Fibroblast of skin of abdomen (primary cell): ENCODE measurements at places on chromosomes 2 and 18.

- peak; percentile 78 for DNase-seq
These were observed 6.3 kb upstream of the NRP2 start for GRCh38 chr2:205675861-205676516.

GRCh38 chr2:64646007-64646880, 7.5 kb downstream of the SERTAD2 start:
- DNase-seq, result peak; percentile 64

- no peak for DNase-seq
These were observed 24.1 kb downstream of the ST8SIA5 start for GRCh38 chr18:46732801-46733200.

DNA sequence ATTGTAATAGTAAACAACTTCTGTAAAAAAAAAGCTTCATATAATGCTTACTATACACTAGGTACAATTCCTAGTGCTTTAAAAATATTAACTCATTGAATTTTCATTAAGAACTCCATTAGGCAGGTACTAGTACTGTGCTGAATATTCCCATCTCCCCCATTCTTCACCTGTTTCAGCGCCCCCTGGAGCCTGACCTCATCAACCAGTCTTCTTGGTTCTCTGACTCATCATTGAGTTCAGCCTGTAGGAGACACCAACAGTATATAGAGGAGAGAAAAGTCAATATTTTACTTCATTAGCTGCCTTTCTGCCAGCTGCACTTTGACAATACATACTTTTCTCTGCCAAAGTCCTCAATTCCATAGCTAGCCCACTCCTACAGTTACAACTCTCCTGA, 1009.9 kb upstream of the KLHL29 start:
- DNase-seq, result no peak

GRCh38 chr2:139684286-139684860, 904.2 kb upstream of the NXPH2 start:
- DNase-seq, result no peak

GRCh38 chr18:40980171-40980570, 974.9 kb upstream of the PIK3C3 start:
- no peak for DNase-seq

DNA sequence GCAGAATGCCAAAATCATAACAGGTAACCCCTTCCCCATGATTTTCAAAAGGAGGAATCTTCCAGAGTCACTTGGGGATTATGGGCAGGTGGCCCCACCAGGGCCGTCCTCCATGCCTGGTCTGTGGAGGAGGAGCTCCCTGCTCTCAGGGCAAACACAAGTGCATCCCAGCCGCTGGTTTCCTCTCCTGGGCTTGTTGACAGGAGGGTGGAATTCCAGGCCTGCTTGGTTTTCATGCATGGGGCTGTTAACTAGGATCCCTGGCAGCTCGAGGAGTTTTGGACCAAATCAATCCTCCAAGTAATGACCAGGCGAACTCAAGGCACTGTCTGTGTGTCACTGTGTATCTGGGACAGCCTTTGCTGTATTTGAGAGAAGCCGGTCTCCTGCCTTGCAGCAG, 45.3 kb downstream of the FOSL2 start:
- no peak for DNase-seq

DNA sequence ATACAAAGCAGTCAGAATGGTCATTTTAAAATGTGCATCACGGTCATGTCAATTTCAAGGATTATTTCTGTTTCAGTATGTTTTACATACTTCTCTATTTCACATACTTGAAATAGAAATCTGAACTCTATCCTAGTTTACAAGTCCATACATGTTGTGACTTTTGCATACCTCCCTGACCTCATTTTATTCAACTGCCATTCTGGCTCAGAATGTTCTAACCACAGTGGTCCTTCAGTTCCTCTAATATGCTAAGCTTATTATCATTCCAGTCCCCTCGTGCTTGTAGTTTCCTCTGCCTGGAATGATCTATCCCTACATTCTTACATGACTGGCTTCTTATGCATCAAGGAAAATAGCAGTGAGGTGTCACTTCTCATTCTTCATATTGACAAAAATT, 295.6 kb downstream of the KIAA1328 start:
- peak; percentile 69 for DNase-seq

DNA sequence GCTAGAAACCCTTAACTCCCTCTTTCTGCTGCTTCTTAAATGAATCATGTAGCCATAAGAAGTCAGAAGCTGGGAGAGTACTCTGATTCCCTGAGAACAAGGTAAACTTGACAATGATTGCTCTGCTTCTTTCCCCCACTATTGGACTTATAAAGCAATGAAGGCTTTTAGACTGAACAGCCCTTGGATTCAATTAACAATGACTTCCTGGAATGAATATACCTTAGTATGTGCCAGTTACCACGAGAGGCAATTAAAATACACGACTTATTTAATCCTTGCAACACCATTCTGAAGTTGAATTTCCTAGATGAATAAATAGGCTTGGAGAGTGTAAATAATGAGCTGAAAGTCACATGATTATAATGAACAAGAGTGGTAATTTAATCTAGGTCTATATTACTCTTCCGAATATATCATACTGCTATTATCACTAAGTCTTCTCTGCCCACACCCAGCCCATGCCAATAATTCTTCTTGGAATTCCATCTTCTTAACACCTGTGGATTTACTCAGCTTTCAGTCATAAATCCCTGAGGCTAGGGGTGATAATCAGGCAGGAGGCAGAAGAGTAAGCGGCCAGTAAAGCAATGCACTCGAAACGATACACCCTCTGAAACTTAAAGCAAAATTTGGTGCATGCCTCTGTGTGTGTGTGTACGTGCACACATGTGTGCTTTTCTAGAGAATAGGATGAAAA, 170.2 kb downstream of the ATAD2B start:
- peak; percentile 46 for DNase-seq

DNA sequence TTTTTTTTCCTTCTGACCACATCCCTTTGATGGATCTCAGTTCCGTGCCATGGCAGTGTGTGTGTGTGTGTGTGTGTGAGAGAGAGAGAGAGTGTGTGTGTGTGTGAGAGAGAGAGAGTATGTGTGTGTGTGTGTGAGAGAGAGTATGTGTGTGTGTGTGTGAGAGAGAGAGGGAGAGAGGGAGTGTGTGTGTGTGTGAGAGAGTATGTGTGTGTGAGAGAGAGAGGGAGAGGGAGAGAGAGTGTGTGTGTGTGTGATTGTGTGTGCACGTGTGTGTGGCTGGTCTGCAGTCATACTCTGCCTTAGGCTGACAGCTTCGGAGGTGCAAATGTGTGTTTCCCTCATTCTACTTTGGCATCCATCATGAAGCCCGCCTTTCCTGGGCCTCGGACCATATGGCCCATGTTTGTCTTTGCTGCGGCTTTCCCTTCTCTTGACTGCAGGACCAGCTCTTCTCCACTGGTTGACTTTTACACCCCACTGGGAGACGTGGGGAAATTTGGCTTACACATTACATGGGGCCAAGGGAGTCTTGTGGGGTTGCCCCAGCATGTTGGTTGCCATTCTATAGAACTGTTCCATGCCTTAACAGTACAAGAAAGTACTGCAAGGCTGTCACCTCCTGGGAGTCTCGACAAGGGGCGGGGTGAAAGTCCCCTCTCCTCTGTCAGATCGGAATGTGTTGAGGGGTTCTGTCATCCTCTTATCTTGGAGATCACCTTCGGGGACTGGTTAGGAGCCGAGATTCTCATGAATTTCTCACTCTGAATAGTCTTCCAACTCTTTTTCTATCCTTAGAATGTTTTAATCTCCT, 21.6 kb downstream of the TSN start:
- DNase-seq, result peak; percentile 7

DNA sequence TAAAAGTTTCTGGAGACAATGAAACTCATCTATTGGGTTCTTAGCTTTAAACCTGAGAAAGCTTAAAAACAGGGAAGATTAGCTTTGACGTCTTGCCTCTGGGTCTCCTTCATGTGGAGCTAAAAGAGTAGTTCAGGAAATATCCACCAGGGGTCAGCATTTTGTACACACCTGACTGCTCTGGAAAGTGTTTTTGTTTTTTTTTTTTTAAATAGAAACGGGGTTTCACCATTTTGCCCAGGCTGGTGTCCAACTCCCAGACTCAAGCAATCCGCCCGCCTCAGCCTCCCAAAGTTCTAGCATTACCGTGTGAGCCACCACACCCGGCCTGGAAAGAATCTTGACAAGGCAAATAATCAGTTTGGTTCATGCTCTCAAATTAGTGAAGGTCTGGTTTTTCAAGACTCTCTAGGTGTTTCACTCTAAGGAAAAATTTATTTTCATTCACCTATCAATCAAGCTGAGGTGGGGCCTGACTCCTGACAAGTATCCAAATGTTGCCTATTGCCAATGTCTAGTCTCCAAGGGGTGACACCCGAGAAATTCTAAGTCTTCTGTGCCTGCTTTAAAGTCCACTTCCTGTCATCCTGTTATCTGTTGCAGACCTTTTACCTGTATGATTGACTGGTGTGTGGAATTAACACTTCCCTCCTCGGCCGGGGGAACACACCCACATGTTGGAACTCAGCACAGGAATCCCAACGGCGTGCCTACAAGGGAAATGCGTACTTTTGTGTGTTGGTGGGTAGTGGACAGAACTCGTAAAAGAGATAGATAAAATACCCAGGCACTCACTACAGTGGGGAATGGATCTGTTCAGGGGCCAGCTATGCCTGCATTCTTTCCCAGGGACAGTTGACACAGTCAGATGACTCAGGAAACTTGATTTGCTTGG, 11.3 kb downstream of the IL1RN start:
- peak; percentile 63 for DNase-seq

GRCh38 chr18:64119916-64120315, 29.0 kb downstream of the LINC00305 start:
- no peak for DNase-seq

GRCh38 chr2:147845411-147845971, 662 bp downstream of the ACVR2A start:
- DNase-seq, result no peak

- no peak for DNase-seq
These were observed 940.7 kb upstream of the KLHL29 start for GRCh38 chr2:22444281-22444680.

- peak; percentile 55 for DNase-seq
These were observed 62.3 kb upstream of the CCDC195 start for GRCh38 chr2:224778474-224778877.

- peak; percentile 100 for DNase-seq
These were observed 200.5 kb downstream of the ACKR3 start for GRCh38 chr2:236769981-236770671.

- DNase-seq, result no peak
These were observed 201.1 kb upstream of the HDAC4 start for GRCh38 chr2:239601880-239602279.

DNA sequence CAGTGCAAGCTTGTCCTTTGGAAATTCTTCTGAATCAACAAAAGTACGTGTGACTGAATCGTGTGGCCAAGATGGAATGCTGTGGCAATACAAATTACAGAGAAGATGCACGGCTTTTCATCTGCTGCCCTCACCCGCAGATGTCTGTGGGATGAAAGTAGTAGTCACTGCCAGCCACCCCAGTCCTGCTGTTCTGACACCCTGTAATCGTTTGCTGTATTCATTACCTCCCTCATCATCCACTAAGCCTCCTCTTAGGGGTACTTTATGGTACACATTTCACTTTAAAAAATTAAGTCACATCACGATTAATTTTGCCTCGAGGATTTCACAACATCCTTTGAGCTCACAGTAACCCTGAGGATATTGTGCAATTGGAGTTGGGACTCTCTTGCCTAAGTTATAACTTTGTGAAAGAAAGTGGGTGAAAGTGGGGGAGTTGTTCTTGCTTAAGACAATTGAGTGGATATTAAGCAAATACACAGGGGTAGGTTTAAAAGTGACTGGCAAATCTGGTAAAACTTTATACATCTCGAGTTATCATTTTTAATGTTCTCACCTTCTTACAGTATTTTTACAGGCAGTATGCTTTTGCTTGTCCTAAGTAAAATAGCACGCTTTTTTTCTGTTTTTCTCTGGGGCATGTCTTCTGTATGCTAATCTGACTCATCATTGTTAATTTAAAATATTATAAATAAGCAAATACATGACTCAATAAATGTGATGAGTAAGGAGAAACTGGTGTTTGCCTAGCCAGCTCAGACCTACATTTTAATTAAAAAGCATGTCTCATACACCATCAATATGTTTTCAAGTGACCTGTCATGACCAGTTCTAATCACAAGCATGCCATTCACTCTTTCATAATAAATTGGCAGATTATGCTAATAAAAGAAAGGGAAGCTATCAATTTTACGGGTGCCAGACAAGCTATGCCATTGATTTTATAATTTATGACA, 680.9 kb downstream of the IRS1 start:
- DNase-seq, result peak; percentile 90

DNA sequence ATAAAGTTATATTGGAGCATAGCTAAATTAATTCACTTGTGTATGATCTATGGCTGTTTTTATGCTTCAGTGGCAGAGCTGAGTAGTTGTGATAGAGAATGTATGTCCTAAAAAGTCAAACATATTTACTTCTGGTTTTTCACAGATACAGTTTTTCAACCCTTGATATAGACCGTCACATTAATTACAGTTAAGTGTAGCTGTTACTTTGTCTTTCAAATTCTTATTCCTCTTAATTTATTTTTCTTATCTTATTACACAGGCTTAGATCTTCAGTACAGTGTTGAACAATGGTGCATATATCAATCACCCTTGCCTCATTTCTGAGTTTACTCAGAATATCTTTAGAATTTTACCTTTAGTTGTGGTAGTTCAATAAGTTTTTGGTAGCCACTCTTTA, 12.2 kb upstream of the CYRIA start:
- no peak for DNase-seq
